HS-5 (cell line): ENCODE measurements at places on chromosomes 16 and 17.

DNA sequence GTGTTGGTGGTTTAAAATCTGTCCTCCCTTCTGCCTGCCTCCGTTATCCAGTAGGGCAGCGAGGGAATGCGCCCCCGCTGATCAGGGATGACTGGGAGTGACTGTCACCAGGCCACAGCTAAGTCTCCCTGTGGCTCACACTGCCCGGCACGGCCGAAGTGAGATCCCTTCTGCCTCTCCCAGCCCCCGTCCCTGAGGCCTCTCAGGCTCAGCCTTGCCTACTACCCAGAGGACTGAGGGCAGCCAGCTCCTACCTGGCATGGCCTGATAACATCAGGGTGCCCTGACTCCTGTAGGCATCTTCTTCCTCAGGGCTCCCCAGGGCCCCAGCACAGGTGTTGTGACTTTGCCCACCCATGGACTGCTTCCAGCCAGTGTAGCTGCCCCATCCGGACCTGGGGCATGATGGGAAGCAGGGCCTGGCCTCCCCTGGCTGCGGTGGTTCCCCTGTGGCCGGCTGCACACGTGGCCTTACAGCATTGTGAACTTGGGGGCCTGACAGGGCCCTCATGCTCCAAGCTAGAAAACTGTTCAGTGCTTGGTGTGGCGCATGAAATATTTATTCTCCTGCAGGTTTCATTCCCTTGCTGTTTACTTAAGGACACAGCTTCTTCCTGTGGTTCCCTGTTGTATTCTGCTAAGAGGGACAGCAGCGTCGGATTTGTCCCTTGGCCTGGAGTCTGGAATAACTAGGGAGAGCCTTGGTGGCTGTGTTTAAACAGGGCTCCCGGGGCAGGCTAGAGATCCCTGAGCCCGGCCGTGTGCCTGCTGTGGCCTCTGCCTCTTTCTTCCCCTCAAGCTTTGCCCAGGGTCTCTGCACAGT is 30.0 kb downstream of the GINS2 start:
- no peak for DNase-seq

DNA sequence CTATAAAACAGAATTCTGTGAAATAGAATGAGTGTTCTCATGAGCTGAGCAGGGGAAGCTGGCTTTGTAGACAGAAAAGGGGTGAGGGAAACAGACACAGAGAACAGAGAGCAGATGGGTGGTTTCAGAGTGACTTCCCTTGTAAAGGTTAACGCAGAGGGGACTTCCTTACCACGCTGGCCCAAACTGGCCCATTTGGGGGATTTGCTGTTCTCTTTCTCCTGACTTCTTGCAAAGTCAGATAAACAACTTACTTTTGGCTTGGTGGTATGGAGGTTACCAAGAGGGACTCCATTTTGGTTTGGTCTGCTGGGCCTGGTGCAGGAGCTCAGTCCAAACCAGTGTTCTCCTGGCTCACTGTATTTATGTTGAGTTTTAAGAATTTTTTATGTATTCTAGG is 48.4 kb downstream of the SEC14L1 start:
- no peak for DNase-seq

- DNase-seq: no peak
Observed at GRCh38 chr16:74202009-74202408, 94.6 kb upstream of the PSMD7 start.

- no peak for DNase-seq
Observed at GRCh38 chr17:62140836-62141235, 75.8 kb upstream of the MED13 start.
